T-helper 2 cell (primary cell): ENCODE measurements at places on chromosomes 3 and 15.

DNA sequence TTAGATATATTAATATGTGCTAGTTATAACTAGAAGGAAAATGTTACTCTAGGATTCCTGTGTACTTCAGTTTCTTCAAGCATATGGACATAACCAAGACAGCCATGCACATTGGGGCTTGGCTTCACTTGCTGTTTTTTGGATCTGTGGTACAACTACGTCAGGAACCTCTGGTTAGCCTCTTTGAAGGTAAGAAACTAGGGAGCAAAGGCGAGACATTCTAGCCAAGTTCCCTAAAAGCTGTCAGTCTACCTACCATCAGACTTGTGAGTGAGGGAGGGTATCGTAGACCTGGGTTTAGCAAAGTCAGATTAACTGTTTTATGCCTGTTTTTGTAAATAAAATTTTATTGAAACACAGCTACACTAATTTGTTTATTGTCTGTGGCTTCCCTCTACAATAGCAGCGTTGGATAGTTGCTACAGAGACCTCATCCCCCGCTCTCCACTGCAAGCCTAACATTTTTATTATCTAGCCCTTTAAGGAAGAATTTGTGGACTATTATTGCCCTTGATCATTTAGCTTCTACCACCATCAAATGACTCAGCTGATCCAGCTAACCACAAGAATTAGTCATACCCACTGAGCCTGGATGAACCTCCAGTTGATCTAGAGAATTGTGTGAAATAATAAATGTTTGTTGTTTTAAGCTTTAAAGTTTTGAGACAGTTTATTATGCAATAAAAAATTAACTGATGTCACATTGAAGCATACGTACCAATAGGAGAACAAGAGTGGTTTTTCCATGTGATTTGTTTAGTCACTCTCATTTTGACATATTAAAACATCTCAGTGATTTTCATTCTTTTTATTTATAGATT, 58.1 kb downstream of the RSRC1 start:
- no peak for DNase-seq

- DNase-seq = no peak
These were observed 3.7 kb downstream of the SENP7 start for GRCh38 chr3:101509281-101509680.

- DNase-seq = peak; percentile 21
These were observed 435 bp downstream of the RAB27A start for GRCh38 chr15:55289011-55289745.

DNA sequence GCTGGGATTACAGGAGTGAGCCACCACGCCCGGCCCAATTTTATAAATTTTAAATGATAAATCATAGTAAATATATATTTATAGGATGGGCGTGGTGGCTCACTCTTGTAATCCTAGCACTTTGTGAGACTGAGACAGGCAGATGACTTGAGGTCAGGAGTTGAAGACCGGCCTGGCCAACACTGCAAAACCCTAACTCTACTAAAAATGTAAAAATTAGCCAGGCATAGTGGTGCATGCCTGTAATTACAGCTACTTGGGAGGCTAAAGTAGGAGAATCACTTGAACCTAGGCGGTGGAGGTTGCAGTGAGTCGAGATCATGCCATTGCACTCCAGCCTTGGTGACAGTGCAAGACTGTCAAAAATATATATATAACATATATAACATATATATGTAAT, 26.4 kb downstream of the MFN1 start:
- no peak for DNase-seq

GRCh38 chr15:87080547-87080946, 1000.9 kb downstream of the AGBL1 start:
- DNase-seq = no peak

GRCh38 chr3:127656906-127657305, 15.8 kb upstream of the ABTB1 start:
- DNase-seq = no peak

DNA sequence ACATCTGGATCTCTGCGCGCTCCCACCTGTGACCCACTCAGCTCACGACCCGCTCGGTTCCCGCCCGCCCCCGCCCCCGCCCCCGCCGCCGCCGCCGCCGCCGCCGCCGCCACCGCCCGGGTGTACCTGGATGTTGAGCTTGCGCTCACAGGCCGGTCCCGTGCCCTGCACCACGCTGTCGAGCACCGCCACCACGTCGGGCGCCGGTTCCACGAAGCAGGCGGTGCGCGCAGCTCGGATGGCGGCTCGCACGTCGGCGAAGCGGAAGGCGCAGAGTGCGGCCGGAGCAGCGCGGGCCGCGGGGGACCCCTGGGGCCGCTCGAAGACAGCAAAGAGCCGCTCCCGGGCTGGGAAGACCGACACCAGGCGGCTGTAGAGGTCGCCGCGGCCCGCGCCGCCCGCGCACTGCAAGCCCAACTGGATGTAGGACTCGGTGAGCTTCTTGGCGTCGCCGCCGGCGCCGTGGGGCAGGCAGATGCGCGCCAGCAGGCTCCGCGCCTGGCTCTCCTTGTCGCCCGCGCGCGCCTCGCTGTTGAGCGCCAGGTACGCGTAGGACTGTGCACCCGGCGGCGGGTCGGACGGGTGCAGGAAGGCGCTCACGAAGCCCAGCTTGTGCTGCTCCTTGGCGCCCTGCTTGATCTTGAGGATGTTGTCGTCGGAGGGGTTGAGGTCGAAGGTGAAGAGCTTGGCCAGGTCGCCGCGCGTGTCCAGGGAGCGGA, 1.1 kb downstream of the PLXND1 start:
- peak; percentile 15 for DNase-seq

DNA sequence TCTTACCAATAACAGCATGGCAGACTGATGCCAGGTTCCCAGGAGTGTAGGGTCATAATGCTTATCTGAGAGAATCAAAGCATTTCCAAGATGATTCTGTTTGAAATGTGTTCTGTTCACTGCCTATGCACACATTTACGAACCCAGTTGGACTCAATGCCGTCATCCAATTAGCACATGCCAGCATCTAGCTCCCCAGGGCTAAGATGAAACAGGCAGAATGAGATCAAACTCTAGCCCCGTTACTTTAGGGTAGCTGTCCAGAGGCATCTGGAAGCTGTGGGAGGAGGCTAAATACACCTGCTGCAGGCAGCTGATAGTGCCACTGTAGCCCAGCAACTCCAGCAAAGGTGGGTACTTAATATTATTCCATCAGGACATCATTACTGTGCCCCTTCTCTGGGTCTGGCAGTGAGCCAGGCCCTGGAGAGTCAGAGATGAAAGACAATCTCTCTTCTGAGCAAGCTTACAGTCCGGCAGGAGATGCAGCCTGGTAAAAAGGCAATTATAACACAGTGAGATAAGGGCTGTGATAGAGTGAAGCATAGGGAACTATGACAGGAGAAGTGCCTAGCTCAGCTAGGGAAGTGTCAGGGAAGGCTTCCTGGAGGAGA, 156.4 kb upstream of the PPP2R3A start:
- DNase-seq = no peak

- DNase-seq = no peak
These were observed 42.3 kb downstream of the KCNH8 start for GRCh38 chr3:19190602-19191001.
